HFFc6 (cell line): ENCODE measurements at places on chromosomes 5 and 9. TPM values are rescaled to one million over a fixed set of nuclear protein-coding genes. Genes with fewer than 3 reads are reported as not detected.

IFNA2 gene
- total RNA-seq: not detected in 3 replicates

DNA sequence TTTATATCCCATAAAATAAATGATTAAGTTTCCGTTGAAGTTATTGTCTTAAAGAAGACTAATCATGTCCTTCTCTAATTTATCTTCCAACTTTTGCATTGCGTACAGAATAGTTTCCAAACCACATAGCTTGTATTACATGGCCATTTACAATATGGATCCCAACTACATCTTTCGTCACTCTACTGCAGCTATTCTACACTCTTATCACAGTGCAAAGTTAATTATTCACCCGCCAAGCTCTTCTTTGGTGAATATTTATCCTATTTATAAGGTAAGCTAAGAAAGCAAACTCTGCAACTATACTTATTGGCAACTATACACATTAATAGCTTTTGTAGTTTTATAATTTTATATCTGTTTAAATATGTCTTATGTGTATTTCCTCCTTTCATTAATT lies 75.9 kb upstream of the ADAMTS19 start:
- H3K4me3 ChIP-seq: no peak overlapping the region
- H3K36me3 ChIP-seq: no peaks in the 10 kb centered on the region
- H3K27me3 ChIP-seq: no peaks in the 10 kb centered on the region

GRCh38 chr5:156934450-156935211 lies 28.4 kb downstream of the TIMD4 start:
- H3K36me3 ChIP-seq: no peaks in the 10 kb centered on the region
- H3K4me3 ChIP-seq: no peak overlapping the region
- no peak overlapping the region for H3K27ac ChIP-seq
- H3K27me3 ChIP-seq: no peaks in the 10 kb centered on the region
- no peak for DNase-seq
- no peaks in the 10 kb centered on the region for H3K4me1 ChIP-seq

DNA sequence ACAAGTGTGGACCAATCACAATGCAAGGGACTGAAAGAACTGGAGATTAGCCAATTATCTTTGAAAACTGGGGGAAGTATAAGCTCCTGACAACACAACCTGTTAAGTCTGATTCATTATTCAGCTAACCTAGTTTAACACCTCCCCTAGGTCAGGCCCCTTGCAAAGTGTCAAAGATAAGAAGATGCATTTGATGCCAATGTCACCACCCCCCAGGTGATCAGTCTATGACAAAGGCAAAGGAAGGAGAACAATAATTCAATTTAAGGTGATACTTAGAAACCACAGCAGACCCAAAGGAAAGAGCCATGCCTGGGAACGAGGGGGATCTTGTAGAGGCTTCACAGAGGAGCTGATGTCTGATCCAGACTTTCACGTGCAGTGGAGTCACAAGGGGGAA lies 137.9 kb downstream of the FBXL7 start:
- peaks cover 14% of the 10 kb centered on the region for H3K4me1 ChIP-seq
- DNase-seq: no peak
- no peak overlapping the region for H3K27ac ChIP-seq

TNFSF8 gene
- total RNA-seq: not detected in 3 replicates
